HS-27A (cell line): ENCODE measurements at places on chromosomes 5 and 9.

DNA sequence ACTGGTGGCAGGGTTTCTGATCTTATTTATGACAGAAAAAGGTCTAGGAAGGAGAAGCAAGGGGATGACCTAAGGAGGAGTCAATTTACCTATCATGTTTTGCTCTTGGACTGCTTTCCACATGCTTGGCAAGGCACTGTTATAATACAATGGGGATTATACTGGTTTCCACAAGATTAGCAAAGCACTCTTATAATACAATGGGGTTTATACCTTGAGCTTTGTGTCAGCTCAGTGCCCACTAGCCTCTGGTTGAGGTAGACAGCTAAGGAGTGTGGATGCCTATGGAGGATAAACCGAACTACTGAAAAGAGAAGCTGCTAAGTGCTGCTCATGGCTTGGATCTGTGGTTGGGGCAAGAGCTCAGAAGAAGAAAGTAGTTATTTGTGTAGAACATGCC lies 68.7 kb downstream of the MRPS27 start:
- no peak for DNase-seq

GRCh38 chr5:71864730-71865601 lies 145.9 kb downstream of the CARTPT start:
- no peak for DNase-seq

DNA sequence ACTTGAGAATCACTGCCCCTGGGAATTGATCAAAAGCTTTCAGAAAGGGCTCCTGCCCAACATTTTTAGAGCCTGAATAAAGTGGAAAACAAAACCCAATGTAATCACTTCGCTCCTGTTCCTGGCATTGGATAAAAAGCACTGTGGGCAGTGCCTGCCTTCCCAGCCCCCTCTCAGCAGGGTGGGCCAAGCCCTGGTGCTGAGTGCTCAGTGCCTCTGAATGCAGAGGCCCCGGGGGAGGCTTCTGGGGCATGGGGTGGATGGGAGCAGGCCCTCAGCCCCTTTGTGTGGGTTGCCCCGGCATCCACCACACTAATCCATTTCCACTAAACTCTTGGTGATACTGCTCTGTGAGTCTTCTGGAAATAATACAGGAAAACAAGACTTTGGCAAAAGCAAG lies 55.6 kb downstream of the CFAP90 start:
- no peak for DNase-seq

- DNase-seq, result no peak
Measured at GRCh38 chr9:100431886-100432285, 4.9 kb downstream of the MSANTD3 start.

DNA sequence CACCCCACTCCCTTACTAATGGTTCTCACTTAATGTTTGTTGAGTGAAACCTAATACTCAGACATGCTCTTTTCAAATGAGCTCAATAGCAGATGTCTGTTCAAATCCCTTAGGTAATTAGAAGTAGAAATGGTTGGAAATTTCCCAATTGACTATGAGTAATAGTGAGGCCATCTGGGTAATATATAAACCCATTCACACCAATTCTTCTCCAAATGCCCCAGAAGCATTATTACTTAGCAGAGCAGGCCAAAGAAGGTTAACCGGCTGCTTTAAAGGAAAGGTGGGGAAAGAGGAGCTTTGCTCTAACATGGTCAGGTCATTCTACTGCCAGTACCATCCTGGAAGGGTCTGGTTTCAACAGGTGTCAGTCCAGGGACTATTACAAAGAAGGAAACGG lies 119.5 kb upstream of the MTAP start:
- no peak for DNase-seq

- no peak for DNase-seq
Measured at GRCh38 chr5:16768184-16768583, 151.4 kb upstream of the RETREG1 start.

DNA sequence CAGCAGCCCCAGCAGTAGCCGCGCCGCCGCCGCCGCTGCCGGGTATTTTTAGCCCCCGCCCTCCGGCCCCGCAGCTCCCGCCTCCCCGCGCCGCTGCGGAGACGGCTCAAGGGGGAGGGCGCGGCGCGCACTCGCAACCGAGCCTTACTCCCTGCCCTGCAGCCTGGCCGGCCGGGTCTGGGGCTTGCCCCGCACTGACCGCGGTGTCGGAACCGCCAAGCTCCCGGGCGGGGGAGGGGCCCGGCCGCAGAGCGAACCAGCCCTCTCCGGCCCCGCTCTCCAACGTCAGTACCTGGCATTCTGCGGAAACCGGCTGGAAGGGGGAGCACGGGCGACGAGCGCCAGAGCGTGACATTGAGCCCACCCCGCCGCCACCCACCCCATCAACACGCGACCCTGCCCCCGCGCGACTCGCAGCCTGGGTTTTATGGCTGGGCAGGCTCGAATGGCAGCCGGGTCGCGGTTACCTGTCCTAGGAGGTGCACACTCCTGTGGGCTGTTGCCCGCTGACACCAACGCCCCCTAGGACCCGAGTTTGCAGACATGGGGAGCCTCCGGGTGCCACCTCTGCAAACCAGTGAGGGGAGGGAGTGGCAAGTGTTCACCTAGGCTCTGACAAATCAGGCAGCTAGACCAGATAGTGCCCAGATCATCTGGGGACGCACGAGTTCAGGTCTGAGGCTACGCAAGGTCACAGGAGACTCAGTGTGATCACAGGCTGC lies at the start of gene ACSL6:
Gene ACSL6 (minus strand): TSS at position 37 of the 722 bp plus-strand sequence. CDS start 105 bp downstream, outside the sequence.
- no peak for DNase-seq

- no peak for DNase-seq
Measured at GRCh38 chr5:78411586-78411985, 51.2 kb downstream of the SCAMP1 start.

- DNase-seq, result peak; percentile 61
Measured at GRCh38 chr5:151740336-151740942, 18.0 kb downstream of the ATOX1 start.

GRCh38 chr5:58932057-58932612 lies 349.3 kb downstream of the RAB3C start:
- DNase-seq, result no peak

DNA sequence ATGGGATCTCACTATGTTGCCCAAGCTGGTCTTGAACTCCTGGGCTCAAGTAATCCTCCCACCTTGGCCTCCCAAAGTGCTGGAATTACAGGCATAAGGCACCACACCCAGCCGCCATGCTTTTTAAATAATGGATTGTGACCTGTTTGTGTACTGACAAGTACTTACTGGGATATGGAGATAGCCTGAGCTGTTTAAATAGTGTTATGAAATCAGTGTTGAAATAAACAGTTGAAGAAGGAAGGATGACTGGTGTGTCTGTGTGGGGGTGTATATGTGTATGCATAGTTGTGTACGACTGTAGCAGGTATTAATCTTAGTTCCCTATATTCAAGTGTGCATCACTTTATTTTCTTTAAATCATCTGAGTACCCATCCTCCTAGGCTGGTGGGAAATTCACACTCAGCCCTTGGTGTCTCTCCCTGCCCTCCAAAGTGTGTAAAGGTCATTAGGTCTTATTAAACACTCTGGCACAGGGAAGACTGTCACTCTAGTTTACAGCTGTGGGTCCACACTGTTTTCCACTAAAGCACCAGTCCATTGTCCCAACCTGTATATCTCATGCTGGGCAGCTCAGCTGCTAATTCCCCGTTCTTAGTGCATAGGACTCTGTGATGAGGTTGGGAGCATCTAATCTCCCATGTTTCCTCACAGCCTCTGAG lies 91.0 kb downstream of the SNX18 start:
- DNase-seq, result no peak

- DNase-seq, result no peak
Measured at GRCh38 chr9:4346131-4346530, 46.3 kb upstream of the GLIS3 start.

GRCh38 chr9:127112056-127112455 lies 10.4 kb downstream of the ANGPTL2 start:
- DNase-seq, result no peak

GRCh38 chr9:94086486-94087345 lies 2.5 kb downstream of the PTPDC1 start:
- peak; percentile 41 for DNase-seq

GRCh38 chr5:66540078-66540477 lies 56.1 kb upstream of the MAST4 start:
- DNase-seq, result no peak

DNA sequence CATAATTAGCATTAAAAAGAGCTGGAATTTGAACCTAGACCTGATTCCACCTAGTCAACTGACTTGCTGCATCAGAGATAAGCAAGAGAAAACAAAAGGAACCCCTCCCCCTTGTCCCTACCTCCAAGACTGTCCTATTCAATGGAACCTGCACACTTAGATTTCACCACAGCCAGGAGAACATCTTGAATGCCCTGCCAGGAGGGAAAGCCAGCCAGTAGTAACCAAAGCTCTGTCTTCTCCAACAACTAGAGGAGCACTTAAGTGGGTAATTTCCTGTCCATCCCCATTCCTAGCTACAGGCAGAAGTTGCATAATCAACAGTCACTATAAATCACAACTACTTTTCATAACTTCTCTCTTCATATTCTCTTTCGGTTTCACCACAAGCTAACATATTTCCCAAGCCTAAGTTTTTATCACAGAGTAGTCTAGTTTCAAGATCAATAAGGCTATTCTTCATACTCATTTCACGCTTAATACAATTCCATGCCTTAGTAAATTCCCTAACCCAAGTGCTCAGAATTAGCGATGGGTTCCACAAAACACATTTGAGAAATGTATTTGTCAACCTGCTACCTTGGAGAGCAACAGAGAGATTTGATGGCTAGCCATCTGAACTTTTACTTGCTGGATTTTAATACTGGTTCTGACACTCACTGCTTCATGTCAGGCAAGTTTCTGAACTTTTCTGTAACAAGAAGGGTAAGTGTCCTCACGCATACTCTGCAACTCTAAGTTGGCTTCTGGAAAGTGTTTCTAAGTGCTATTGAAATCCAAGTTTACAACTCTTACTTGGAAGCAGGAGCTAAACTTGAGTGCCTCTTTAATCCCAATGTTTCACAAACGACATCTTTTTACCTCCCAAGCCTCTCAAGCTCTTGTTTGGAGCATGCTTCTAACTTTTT lies 2.0 kb downstream of the DENND1A start:
- no peak for DNase-seq

DNA sequence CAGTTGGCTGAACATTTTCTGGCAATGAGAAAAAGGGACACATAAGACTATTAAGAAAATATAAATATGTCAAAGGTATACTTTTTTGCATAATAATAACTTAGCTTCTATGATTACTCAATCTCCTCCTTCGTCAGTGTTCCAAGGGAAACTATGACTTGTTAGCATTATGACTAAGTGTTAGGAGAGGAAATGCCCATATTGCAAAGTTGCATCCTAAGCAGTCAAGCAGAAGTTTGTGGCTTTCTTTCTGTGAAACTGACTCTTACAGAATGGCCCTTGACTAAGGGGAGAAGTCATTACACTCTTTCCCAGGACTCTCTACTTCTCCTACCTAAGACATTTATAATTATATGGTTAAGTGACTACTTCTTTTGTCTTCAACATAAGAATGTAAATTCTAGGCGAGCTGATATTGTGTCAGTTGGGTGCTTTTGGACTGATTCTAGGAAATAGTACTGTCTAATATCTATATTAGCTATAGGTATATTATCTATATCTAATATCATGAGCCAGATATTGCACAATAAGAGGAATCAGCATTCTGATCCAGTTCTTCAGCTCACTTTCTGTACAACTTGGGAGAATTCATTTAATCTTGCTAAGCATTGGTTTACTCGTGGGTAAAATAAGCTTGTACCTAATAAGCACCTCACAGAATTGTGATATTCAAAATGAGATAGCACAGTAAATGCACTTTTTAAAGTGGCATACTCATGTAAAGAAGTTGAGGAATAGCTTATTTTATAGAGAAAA lies 16.4 kb upstream of the SPINK6 start:
- DNase-seq, result no peak

DNA sequence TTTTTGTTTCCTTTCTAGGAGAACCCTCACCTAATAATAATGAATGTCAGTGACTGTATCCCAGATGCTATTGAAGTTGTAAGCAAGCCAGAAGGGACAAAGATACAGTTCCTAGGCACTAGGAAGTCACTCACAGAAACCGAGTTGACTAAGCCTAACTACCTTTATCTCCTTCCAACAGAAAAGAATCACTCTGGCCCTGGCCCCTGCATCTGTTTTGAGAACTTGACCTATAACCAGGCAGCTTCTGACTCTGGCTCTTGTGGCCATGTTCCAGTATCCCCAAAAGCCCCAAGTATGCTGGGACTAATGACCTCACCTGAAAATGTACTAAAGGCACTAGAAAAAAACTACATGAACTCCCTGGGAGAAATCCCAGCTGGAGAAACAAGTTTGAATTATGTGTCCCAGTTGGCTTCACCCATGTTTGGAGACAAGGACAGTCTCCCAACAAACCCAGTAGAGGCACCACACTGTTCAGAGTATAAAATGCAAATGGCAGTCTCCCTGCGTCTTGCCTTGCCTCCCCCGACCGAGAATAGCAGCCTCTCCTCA lies 87.1 kb downstream of the OSMR start:
- no peak for DNase-seq

GRCh38 chr9:86912210-86912609 lies 35.1 kb downstream of the GAS1 start:
- no peak for DNase-seq

DNA sequence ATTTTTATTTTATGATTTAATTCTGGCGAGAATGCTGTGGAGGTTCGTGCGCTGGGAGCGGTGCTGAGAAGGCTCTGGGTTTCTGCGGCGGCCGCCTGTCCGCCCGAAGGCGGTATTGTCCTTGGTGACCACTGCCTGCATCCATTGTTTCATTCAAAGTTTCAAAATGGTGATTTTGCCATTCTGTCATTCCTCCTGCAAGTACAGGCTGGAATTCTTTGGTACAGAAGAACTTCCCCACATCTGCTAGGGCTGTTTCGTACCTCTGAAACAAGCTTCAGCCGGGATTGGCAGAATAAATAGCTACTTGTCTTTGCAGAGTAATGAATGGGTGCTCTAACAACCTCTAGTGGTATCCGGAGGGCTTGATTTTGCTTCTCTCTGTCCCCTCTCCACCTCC lies 112.6 kb upstream of the CACNA1B start:
- DNase-seq, result no peak

- no peak for DNase-seq
Measured at GRCh38 chr5:40258222-40258621, 421.5 kb upstream of the PTGER4 start.

- no peak for DNase-seq
Measured at GRCh38 chr5:120913396-120913795, 449.3 kb downstream of the PRR16 start.

- no peak for DNase-seq
Measured at GRCh38 chr9:127521919-127522304, 70.6 kb downstream of the LRSAM1 start.

- DNase-seq, result no peak
Measured at GRCh38 chr5:1247811-1248210, 22.6 kb downstream of the SLC6A18 start.
